HFF-Myc (cell line): ENCODE measurements at places on chromosomes 2 and 18.
A peak's percentile ranks its signal among the peaks of the same experiment; 100 is the strongest.

DNA sequence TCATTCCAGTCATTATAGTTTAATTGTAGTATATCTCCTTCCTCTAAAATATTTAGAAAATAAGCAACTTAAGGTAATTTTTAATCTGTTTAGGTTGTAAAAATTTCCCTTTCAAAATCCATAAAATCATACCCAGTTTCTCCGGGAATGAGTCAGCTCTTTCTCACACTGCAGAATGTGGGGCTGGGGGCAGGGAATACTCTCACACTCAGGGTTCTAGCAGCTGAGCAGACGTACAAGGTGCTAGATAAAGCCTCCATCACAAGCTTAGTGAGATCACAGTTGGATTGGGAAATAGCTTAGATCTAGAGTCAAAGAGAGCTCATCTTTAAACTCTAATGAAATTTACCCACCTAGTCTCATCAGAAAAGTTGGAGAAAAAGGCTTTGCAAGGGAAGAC lies 79.9 kb upstream of the FAM237A start:
- no peak for DNase-seq

GRCh38 chr2:213609570-213610170 lies 325.4 kb downstream of the SPAG16 start:
- no peak for DNase-seq

DNA sequence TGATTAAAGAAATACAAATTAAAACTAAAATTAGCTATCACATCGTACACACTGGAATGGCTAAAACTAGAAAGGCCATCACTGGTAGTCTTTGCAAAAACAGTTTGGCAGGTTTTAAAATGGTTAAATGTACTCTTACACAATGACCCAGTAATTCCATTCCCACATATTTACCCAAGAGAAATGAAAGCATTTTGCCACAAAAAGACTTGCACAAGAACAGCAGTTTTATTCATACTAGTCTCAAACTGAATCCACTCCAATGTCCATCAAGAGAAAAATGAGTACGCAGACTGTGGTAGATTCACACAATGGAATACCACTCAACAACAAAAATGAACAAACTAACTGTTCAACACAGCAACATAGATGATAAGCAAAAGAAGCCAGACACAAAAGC lies 29.1 kb downstream of the SP140L start:
- no peak for DNase-seq

- DNase-seq, result no peak
Measured at GRCh38 chr2:151946899-151947812, 118.9 kb upstream of the ARL5A start.

DNA sequence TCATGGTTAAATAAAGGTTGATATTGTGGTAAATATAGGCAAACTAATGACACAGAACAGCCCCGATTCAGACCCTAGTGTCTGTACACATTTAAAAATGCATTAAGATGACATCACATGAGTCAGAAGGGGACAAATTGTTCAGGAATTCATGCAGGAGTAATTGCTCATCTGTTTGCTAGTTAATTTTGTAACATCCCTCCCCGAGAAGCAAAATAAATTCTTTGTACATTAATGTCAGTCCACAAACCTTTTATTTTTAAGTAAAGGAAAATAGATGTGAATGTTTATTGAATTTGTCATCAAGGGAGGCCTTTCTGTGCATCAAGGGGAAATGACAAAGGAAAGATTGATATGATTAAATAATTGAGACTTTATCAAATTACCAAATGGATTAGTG lies 69.9 kb downstream of the SH3BP4 start:
- peak; percentile 32 for DNase-seq

DNA sequence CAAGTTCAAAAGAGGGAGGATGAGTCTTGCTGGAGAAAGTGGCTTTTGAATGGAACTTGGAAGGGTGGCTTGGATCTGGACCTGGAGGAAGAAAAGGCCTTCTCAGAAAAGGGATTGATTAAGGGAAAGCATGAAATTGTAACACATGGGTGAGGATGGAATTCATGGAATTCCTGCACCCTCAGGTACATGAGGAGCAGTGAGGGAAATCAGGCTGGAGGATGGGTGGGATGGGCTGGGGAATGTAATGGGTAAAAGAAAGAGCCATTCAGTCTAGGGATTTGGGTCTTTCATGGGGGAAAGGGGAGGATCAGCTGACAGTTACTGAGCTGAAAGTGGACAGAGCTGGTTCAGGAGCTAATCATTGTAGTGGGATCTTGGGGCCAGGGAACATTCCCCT lies 51.2 kb upstream of the HAAO start:
- DNase-seq, result no peak

DNA sequence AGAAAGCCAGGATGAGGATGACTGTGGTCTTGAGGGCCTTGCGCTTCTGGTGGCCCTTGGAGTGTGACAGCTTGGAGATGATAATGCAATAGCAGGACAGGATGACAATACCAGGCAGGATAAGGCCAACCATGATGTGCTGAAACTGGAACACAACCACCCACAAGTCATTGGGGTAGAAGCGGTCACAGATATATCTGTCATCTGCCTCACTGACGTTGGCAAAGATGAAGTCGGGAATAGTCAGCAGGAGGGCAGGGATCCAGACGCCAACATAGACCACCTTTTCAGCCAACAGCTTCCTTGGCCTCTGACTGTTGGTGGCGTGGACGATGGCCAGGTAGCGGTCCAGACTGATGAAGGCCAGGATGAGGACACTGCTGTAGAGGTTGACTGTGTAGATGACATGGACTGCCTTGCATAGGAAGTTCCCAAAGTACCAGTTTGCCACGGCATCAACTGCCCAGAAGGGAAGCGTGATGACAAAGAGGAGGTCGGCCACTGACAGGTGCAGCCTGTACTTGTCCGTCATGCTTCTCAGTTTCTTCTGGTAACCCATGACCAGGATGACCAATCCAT lies 2.7 kb downstream of the CXCR4 start:
- no peak for DNase-seq

DNA sequence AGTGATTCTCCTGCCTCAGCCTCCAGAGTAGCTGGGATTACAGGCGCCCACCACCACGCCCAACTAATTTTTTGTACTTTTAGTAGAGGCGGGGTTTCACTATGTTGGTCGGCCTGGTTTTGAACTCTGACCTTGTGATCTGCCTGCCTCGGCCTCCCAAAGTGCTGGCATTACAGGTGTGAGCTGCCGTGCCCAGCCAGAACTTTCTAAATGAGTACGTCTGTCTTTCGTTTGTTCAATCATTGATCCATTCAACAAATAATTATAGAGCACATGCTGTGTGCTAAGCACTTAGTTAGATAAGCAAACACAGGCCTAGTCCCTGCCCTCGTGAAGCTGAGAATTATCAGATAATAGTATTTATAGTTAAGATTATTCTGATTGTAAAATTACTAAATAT lies 56.5 kb downstream of the TTC39C start:
- DNase-seq, result no peak

GRCh38 chr2:118774458-118775133 lies 72.9 kb downstream of the EN1 start:
- no peak for DNase-seq

DNA sequence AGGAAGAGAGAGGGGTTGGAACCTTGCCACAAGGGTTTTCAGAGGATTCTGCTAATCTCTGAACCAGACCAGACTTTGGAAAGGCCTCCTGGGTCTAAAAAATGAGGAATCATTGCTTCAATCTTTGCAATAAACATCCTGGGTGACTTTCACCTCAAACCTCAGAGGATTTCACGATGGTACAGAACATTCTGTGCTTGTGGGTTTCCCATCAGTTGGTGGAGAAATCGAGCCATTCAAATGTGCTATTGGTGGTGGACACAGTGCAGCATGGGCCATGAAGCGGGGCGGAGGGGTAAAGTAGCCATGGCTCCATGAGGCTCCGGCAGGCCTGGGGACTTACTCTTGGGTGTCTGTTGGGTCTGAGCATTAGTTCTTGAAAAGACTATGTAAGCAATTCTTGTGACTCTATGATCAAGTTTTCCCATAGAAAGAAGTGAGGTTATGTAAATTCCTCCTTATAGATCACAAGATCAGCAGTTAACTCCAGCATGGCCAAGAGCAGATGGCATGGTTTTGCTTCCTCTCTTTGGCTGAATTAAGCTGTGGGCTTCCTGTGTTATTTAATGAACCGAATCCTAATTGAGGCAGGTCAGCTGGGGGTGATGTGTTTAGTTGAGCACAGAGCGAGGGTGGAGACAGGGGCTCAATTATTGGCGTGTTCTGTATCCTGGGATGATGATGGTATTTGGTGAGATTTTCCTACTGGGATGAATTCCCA lies 1.9 kb upstream of the IL1R2 start:
- no peak for DNase-seq

DNA sequence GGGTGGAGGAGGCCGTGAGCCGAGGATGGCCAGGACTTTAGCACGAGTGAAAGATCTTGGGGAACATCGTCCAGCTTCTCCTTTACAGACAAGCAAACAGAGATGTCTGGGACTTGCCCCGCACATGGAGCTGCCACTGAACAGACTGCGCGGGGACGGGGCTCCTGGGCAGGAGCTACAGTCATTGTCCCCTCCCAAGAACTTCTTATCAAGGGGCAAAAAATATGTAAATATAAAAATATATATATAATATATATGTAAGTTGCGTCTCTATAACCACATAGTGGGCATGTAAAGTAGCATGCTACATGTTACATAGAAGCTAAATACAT lies 245.0 kb upstream of the SALL3 start:
- DNase-seq, result no peak

DNA sequence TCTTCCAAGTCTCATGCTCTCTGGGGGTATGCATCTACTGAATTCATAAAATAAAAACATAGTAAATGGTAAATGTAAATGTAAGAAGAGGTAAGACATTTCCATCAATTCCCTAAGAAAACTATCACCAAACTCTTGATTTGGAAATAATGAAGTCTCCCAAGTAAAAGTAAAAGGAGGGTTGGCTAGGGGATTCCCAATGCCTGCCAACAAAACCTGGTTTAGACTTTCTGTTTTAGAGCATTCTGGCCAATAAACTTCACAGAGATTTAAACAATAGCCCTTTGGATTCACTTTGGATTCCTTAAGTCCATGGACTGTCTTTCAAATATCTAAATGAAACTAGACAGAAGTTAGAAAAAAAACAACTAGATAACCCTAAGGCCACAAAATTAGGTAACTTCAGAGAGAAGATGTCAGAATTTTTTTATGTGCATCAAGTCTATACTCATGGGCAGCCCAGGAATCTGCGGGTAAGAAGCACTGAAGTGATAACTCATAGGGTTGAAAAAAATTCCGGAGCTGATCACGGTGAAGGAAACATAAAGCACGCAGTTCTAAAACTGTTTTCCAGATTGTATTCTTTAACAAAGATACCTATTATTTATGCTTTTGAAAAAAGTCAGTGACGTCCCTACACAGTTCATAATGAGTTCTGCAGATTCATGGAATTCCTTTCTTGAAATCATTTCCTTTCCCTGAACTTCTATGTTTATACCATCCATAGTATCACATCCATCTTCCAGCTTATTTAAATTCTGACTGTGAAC lies 263.6 kb downstream of the AFF3 start:
- no peak for DNase-seq

GRCh38 chr2:190023860-190024259 lies 38.7 kb downstream of the MSTN start:
- DNase-seq, result peak; percentile 32
